ENCODE measurements at places on chromosomes 6 and 20. TPM values are rescaled to one million over a fixed set of nuclear protein-coding genes. Genes with fewer than 3 reads are reported as not detected.

GSTA2 gene
- 73.7 TPM for total RNA-seq

FAM83D gene
- 0.52 TPM for total RNA-seq

COL11A2 gene
- total RNA-seq, result 0.78 TPM

LRRC73 gene
- total RNA-seq, result not detected

PRR18 gene
- total RNA-seq, result not detected

DNA sequence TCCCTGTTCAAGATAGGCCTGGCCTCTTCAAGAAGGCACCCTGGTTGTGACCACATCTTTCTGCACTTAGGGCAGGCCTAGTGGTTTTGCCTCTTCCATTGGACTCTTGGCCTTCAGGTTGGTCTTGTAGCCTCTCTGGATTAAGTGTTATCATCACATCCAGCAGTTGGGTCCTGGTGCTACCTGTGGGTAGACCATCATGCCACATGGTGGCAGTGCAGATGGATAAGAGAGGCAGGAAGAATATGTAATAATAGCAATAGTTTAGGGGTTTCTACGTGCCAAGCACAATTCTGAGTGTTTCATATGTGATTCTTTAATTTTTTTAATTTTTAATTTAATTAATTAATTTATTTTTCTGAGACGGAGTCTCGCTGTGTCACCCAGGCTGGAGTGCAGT, 28.5 kb upstream of the SNRPB2 start:
- DNase-seq, result no peak

DNA sequence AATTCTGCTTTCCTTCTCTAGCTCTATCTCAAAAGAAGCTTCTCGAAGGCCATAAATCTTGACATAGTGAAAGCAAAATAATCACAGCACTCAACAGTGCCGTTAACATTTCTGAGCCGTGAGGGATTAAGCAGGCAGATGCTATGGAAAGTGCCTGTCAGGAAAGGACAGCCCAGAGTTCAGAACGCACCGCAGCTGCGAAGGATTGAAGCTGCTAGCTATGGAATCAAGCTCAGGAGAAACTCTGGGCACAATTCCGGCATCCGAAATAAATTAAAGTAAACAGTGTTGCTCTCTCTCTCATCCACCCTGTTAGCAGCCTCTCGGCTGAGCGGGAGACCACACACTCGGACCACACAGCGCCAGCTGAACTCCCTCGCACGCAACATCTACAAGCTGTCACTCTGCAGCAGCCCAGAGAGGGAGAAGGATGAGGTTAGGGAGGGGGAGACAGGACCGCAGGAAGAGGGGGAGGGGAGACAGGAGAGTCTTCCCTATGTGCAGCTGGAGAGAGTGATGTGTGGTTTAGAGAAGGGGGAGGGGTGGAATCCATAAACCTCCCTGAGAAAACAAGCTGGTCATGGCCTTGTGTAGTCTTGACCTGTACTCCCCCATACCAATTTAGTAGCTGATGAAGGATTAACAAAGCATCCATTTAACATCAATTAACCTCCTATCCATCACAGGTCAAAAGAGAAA, 9.0 kb downstream of the EXOC2 start:
- DNase-seq, result no peak

DNA sequence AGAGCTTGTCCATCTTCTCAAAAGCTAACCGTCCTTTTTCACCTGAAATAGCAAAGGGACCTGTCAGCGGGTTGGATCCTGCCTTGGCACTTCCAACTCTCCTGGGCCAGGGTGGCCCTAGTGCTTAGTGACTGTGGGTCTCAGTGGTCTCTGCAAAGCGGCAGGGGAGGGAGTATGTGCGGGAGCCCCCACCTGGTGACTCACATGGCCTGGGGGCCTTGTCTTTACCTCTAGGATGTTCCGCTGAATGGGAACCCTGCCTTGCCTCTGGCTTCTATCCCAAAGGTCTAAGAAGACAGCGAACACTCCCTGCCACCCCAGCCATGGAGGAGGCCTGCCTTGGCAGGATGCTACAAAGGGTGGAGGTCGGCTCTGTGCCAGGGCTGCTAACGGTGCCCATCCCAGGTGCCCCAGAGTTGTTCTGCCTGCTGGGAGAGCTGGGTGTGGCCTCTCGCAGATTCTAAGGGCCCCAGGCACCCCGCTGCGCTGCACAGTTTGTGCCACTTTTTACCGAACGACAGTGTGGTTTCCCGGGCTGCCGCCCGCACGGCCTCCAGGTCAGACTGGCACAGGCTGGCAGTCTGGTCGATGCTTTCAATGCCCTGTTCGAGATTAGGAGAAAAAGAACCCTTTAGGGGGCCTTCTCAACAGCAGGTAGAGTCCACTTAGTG, 77.2 kb downstream of the PTPN1 start:
- DNase-seq, result no peak

GRCh38 chr6:41344876-41345275, 9.5 kb downstream of the NCR2 start:
- DNase-seq, result no peak

- no peak for DNase-seq
Observed at GRCh38 chr20:63409066-63409833, 48.1 kb upstream of the CHRNA4 start.

DNA sequence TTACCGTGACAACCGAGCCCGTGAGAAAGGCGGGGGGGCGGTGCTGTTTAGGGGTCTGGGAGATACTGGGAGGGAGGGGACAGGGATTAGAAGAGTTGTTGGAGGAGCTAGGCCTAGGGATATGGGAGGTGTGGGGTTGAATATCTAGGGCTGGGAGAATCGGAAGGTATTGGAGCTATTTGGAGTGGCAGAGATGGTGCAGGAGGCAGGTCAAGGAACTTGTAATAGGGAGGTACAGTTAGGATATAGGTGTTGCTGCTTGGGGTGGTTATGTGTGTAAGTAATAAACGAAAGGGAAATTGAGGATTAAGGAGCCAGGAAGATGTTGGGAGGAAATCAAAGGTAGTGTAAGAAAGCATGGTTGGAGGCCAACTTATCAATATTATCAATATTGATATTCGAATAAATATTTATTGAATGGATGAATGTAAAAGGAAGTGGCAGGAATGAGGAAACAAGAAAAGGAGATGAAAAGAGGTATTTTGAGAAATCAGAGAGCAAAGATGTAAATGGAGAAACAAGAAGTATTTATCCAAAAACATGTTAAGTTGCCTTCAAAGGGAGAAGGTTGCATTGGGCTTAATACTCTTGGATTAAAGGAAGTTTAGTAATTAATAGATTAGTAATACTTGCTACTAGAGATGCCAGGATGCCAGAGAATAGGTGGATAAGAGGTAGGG, 602 bp downstream of the PPP1R11 start:
- no peak for DNase-seq

DNA sequence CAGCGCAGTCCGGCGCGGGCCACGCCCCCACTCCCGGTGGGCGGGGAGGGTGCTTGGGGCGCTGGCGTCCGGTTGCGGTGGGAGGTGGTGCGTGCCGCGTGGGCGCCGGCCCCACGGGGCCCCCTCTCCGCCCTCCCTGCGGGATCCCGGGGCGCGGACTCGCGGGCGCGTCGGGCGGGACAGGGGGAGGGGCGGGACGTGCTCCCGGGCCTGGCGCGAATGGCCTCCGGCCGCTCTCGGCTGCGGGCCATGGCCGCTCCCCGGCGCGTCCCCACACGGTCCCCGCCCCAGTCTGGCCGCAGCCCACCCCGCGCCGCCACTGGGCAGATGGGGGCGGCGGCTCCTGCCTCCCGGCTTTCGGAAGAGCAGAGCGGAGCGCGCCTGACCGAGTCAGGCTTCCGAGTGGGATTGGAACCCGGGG, 771 bp upstream of the PPP1R3G start:
- DNase-seq, result no peak

DNA sequence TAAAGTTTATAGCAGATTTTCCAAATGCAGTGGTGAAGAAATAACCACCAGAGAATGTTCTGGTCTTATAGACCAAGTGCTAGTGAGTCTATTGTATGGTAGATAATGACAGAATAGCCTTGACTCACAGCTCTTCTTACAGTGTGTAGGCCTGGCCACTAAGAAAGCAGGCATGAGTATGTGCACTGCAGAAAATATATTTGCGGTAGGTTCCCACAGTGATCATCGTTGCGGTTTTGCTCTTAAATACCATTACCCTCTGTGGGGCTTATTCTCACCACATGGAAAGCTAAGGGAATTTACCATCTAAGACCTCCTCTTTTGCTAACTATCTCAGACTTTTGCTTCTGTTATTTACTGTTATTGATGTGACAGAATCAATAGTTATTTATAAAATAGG, 212.3 kb upstream of the SYNDIG1 start:
- DNase-seq, result no peak

GRCh38 chr6:116011520-116011919, 49.2 kb downstream of the FRK start:
- no peak for DNase-seq

DNA sequence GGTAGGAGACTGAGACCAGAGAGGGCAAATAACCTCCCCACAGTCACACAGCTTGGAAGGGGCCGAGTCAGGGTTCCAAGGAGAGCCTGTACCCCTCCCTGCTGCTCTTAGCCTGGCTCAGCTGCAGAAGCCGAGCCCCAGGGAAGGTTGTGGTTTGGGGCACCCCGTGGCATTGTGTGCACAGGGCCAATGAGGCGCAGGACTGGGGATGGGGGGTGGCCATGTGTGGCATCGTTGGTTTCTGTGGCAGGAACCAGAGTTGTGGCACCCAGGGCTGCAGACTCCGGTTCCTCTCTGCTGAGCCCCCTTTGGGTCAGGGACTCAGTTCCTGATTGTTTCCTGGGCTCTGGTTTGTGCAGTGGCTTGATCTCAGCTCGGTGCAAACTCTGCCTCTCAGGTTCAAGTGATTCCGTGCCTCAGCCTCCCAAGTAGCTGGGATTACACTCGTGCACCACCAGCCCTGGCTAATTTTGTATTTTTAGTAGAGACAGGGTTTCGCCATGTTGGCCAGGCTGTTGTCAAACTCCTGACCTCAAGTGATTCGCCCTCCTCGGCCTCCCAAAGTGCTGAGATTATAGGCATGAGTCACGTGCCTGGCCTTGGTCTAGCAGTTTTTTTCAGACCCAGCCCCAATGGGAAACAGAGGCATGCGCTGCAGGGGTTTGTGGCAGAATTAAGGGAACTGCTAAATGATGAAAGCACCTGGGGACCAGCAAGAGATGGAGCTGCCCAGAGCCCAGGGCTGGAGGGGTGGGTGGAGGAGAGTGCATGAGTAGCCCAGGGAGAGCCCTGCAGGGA, 221.0 kb upstream of the SULF2 start:
- no peak for DNase-seq

DNA sequence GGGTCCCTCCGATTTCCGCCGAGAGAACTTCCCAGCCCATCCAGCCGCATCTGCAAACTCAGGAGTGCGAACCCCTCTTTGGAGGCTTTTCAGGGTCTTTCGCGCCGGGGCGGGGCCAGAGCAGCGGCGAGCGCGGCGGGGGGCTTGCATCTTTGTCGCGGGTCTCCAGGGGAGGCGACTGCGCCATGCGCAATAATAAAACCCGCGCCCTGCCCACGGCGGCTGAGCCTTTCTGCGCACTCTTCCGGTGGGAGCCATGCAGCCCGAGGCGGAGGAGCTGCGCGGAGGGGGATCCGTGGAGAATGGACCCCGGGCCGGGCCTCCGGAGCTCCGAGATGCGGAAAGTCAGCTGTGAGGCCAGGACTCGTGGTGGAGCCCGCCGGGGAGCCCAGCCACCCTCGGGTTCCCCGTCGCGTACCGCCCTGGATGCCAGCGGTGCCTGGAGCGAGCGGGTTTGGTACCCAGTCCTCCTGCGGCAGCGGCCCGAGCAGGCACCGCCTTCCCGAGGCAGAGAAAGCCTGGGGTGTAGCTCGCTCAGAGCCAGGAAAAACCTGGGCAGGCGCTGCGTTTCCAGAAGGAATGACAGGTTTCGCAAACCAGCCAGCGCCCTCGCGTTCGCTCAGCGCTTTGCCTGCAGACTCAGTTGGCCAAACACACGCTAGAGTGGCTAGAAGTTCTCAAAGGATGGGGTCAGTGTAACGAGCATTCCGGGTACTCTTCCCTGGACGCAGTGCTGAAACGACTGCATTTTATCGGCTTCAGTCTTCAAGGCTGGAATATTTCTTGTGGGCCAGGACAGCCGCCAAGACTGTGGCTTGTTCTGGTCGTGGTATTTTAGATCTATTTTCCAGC, 1.2 kb downstream of the AKAP12 start:
- peak; percentile 33 for DNase-seq

DNA sequence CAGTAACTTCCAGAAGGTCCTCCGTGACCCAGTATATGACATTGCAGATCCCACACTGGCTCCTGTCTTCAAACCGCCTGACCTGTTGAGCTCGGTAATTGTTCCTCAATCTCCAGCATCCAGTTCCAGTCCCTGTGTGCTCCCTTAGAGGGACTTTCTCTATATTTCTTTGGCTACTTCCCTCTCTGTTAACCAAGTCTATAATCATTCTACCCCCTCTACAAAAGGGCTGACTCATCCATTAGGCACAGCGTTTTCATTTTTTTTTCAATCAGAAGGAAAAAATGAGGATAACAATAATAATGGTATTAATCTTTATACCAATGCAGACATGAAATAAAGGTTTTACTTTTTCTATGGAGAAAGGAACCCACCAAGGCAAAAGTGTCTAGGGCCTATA, 69.3 kb downstream of the FAM229B start:
- DNase-seq, result no peak

DNA sequence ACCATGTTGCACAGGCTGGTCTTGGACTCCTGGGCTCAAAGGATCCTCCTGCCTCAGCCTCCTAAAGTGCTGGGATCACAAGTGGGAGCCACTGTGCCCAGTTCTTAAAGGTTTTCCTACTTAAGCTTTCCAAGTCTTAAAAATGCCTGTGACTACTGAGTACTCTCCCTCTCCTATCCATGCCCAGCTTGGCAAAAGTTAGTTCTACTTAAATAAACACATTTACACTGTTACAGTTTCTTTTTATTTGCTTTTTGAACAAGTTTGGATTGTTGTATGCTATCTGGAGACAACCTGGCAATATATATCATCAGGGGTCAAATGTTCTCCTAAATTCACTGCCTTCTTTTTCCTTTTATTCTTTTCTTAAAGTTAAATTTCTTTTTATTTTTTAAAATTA, 61.0 kb upstream of the GCM1 start:
- no peak for DNase-seq

DNA sequence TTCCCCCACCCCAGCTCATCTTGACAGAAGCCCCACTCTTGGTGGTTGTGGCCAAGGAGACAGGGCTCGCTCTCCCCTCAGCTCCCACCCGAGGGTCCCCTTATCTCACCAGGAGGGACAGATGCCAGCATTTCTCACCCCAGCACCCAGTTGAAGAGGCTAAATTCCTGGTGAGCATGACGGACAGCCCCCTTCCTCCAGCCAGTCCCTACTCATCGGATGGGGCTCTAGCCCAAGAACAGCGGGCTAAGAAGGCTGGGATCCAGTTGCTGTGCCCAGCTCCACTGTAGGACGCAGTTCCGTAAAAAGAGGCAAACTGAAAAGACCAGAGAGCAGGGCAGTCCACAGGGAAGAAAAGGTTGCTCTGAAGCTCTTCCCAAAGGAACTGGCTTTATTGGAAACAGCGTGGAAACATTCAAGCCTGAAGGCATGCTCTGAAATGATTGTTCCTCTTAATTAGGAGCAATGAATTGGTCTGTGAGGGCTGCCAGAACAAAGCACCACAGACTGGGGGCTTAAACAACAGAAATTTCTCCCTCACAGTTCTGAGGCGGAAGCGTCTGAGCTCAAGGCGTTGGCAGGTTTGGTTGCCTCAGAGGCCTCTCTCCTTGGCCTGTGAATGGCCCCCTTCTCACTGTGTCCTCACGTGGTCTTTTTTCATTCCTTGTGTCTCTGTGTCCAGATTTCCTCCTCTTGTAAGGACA, 17.9 kb upstream of the KIF25 start:
- no peak for DNase-seq

Data from body of pancreas (tissue), 4 donors.